ENCODE measurements at places on chromosomes 11 and 22.

DNA sequence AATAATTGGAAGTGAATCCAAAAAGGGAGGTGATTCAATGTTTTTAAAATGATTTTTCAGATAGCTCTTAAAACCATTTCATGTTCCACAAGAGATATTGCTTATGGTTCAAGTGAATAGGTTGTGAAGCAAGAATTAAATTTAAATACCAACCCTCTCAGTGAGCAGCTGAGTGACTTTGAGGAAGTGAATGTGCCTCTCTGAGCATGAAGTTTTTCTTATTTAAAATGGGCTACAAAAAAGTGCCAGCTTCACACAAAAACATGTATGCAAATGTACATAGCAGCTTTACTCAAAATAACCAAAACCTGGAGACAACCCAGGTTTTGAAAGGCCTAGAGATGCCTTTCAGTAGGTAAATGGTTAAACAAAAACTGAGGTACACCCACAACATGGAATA lies 35.5 kb upstream of the GAB4 start:
- DNase-seq = no peak

DNA sequence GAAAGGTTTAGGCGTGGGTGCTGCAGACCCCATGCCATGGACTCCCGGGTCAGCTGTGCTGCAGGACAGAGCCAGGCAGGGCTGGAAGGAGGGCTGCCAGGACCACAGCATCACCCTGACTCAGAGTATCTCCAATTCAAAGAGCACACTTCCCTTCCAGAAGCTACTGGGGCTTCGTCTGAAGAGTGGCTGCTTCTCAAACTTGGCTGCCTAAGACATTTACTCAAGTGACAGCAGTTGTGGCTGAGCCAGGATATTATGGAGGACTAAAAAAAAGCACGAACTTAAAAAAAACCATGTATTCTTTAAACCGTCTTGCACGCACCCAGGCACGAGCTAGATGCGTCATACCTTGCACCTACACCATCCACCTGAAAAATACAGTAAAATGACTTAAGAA lies 13.0 kb upstream of the BID start:
- no peak for DNase-seq

GRCh38 chr22:43243324-43243723 lies 56.4 kb upstream of the TTLL12 start:
- DNase-seq = no peak

DNA sequence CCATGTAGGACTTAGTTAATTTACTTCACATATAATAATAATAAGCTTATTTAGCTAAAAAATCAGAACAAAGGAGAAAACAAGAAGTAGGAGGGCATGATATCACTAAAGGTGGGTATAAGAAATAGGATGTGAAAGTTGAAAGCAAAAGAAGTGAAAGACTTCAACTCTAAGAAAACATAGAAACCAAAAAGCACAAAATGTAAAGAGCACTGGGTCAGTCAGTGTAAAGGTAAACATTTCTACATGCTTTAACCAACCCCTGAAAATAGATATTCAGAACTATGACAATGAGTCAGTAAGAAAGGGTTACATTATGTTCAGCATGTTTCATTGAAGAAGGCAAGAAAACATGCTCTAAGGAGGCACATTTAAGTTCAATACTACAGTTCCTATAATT lies 298.8 kb downstream of the SWAP70 start:
- DNase-seq = no peak

DNA sequence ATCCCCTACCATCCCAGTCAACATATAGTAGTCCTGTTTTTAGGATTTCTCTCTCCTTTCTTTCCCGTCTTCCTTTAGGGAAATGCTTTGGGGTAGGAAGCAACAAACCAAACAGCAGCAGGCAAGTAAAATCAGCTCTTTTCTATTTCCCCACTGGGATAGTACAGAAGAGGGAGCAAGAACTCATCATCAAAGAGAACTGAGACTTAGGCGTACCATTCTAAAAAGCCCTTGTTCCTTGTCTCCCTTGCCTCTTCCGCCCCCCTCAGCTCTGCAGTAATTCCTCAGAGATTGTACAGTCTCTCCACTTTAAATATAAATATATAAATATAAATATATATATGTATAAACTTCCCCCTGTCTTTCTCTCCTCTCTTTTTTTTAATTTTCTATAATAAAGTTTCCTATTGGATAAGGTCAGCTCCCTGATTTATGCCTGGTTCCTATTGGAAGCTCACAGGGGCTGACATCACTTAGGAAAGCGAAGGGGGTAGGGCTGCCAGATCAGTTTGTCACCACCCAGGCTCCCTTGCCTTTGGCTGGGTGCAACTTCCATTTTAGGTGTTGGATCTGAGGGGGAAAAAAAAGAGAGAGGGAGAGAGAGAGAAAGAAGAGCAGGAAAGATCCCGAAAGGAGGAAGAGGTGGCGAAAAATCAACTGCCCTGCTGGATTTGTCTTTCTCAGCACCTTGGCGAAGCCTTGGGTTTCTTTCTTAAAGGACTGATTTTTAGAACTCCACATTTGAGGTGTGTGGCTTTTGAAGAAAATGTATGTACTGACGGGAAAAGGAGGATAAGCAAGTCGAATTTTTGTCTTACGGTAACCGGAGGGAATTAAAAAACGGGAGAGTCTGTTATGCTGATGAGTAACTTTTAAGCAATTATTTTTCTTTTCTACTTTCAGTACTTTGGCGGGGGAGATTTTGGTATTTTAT lies at the start of gene CTNND1:
CTNND1 (plus strand) TSS at position 502 of the 934 bp plus-strand sequence. CDS start 29,677 bp downstream, outside the sequence.
- DNase-seq = no peak

DNA sequence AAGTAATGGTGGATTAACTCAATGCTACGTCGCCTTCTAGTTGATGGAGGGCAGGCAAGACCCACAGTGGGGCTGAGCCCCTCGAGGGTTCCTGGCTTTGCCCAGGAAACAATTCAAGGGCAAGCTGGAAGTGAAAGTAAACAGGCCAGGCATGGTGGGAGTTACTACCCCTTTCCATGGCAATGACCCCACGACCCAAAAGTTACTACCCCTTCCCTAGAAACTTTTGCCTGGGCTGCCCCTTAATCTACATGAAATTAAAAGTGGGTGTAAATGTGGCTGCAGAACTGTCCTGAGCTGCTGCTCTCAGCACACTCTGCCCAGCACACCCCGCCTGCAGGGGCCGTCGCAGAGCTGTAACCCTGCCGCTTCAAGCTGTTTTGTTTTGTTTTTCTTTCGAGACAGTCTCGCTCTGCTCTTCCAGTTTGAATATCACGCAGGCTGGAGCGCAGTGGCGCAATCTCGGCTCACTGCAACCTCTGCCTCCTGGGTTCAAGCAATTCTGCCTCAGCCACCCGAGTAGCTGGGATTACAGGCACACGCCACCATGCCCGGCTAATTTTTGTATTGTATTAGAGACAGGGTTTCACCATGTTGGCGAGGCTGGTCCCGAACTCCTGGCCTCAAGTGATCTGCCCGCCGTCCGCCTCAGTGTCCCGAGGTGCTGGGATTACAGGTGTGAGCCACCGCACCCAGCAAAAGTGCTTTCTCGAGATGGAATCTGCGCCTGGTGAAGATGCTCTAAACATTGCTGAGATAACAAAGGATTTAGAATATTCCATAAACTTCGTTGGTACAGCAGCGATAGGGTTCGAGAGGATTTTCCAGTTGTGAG lies 5.9 kb upstream of the RNH1 start:
- DNase-seq = no peak

DNA sequence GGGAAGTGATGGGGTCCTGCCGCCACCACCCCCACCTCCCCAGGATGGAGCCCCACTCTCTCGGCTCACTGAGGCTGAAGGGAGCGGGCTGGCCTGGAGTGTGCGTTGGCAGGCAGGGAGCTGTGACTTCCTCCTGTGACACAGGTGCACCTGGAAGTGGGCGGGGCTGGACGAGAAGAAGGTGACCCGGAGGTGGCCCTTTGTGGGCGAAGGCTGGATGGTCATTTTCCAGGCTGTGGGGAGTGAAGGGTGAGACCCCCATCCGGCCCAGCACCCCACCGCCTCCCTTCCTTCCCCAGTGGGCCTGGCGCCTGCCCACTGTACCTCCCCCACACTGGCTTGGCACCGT lies 15.3 kb downstream of the IL17REL start:
- no peak for DNase-seq

GRCh38 chr22:26487996-26488395 lies 4.3 kb downstream of the SRRD start:
- DNase-seq = no peak

- no peak for DNase-seq
Measured at GRCh38 chr11:88538098-88538497, 200.6 kb upstream of the CTSC start.

- DNase-seq = no peak
Measured at GRCh38 chr22:49592780-49593501, 234.7 kb downstream of the BRD1 start.

DNA sequence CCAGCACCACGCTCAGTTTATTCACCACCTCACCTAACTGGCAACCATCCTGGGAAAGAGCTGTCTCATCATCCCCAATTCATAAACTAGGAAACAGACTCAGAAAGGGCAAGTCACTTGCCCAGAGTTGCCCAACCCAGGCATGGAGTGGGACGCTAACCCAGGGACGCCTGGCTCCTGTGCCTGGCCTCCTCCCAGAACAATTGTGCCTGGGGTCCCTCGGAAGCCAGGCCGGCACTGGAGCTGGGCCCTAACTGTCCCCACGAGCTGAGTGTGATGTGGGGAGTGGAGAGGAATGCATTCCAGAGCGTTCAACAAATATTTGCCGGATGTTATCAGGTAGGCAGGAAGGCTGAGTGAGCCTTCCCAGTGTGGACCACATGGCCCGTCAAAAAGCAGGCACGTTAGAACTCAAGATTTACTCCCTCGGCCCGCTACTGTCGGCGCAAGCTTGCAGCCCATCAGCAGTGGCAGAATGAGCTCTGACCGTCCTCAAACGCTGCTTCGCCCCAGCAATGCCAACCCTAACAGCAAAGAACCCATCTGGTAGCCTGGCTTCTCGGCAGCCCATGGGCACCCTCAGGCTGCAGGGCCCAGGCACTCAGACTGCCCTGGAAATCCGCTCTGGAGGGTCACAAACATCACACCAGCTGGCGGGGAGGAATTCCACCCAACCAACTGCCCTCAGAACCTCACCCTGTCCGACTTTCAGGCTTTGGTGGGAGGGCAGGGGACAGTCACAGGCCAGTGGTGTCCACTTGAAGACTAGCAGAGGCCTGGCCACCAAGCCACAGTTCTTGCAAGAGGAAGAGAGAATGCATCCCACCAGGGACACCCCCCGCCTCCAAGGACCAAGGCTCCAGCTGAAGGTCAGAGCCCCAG lies 35.6 kb downstream of the MYH9 start:
- DNase-seq = no peak

DNA sequence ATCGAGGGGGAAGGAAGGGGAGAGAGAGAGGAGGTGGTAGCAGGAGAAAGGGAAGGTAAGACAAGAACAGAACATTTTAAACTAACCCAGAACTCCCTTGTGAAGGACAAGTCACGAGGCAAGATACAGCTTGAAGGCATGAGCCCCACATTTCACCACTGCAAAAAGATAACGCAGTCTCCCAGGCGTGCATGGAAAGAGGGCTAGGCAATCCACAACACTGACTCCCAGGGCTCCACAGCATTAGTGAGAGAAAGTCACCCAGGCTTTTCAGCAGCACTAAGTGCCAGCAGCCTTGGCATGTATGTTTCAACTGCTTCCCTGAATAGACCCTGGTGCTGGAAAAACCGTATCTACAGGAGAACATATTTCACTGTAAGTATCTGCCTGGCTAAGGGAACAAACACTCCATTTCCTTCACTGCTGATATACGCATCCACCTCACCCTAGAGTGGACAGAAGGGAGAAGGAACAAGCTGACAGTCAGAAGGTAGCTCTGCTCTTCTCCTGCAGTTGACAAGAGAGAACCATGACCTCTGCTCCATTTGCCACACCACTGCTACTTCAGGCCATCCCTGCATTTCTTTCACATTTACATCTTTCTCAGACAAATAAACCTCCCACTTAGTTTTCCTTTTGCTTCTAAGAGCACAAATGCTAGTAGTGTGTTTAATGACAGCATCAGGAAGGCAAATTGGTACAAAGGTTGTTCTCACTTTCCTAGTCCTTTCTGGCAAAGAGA lies 87.9 kb downstream of the AMBRA1 start:
- DNase-seq = no peak

DNA sequence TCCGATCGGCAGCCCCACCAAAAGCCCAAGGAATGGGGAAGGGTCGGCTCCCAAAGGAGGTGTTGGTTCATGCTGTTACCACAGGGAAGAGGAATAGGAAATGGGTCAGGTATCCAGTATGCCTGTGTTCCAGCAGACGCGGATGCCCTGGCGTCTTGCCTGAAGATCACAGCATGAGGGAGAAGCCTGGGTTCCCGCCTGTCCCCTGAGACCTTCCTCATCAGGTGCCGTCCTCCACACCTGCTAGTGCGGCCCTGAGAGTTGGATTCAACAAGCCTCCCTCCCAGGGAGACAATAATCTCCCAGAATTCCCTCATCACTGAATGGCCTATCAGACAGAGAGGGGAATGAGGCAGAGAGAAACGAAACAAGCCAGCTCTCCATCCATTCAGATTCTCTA lies 92.2 kb downstream of the SPATA19 start:
- DNase-seq = no peak

DNA sequence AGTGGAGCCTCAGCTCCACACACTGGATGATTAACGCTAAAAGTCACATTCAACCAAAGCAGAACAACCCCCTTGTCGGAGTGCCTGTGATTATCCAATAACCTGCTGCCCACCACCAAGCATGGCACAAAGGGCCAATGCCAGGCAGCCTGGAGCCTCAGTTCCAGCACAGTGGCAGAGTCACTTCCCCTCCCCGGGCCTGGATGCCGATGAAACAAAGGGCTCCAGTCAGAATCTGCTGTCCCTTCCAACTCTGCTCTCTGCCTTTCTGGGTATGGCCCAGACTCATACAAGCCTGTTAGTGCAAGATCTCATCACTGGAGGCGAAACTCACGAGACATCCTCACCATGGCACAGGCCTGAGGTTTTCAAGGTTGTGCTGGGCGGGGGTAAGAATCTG lies 52.1 kb downstream of the CLTCL1 start:
- no peak for DNase-seq

DNA sequence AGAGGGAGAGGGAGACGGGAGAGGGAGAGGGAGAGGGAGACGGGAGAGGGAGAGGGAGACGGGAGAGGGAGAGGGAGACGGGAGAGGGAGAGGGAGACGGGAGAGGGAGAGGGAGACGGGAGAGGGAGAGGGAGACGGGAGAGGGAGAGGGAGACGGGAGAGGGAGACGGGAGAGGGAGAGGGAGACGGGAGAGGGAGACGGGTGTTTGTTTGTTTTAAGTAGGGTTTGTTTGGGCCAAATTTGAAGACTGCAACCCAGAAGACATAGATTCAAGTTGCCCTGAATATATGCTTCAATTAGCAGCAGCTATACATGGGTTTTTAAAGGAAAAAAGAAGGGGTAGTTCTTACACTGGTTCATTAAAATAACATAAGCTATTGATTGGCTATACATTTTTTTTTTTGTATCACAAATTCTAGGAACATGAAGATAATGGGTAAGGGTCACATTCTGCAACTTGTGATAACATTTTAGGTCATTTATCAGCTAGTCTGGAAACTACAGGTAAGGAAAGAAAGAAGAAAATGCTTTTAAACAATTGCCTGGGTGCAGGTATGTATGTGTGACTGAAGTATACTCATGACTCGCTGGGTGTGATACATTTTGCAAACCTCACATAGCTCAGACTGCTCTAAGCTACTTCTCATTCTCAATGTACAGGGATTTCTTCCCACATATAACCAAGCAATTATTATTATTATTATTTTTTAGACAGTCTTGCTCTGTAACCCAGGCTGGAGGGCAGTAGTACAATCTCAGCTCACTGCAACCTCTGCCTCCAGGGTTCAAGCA lies 67.3 kb downstream of the MCHR1 start:
- no peak for DNase-seq

Data from activated CD8-positive, alpha-beta T cell treated with anti-CD3 and anti-CD28 coated beads, Interleukin-2, amount 10 ng/mL, durations not matched to agents 7 days and 5 days (primary cell).